Bronchial epithelial cell (primary cell): ENCODE measurements at places on chromosomes 3 and 15. TPM values are rescaled to one million over a fixed set of nuclear protein-coding genes. Genes with fewer than 3 reads are reported as not detected.
A peak's percentile ranks its signal among the peaks of the same experiment; 100 is the strongest.

GRCh38 chr15:90087454-90088154 lies 14.7 kb downstream of the IDH2 start:
- no peak for DNase-seq

GRCh38 chr3:125161607-125162219 lies 50.8 kb downstream of the SLC12A8 start:
- DNase-seq, result peak; percentile 29

- peak; percentile 98 for DNase-seq
Measured at GRCh38 chr15:39629906-39630305, 49.0 kb downstream of the THBS1 start.

DNA sequence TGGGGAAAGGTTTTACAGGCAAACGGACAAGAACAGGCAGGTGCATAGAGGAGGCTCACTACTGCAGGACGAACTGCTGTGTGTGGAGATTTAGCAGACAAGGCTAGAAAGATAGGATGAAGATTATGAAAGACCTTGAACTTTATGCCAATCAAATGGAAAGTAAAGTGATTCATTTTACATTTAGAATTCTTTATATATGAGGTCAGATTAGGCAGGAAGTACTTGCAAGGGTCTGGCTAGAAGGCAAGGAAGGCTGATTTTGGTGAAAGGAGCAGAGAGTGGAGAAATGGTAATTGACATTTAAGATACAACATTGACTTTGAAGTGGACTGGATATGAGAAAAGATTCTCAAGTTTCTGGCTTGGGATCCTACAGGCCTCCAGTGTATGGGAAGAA lies 33.6 kb downstream of the PLSCR4 start:
- DNase-seq, result peak; percentile 60

GRCh38 chr15:29990035-29990434 lies 92.7 kb upstream of the GOLGA8J start:
- no peak for DNase-seq

DNA sequence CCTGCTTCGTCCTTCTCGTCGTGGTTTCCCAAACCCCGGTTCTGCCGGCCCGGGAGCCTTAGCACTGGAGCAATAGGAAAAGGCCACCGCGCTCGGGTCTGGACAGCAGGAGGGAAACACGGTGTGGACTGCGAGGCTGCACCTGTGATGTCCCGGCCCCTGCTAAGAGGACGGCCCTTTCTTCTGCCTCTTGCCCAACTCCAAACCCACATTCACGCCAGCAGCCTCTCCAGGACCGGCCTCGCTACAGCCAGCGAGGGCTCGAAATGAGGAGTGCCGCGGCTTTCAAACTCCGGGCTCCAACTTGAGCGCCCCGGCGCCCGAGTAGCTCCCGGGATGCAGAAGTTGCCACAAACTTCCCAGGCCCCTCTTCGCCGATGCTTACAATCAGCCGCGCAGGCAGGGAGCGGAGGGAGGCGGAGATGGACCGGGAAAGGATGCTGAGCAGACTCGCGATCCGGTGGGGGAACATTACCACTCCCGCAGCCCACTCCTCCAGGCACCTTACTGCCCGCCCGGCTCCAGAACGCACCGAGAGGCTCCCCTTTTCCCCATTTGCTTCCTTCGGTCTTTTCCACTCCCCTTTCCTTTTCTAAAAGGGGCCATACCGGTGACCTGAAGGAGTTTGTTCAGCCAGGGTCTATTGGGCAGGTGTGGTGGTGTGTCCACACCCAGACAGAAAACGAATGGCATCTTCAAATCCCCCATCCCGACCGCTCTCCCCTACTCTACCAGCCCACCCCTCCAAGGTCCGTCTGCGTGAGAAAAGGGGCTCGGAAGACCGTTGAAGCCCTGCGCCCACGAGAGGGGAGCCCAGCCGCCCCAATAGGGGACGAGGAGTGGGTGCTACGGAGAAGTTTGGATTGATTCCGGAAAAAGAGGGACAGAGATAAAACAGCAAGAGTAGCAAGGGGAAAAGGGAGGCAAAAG lies 18.8 kb upstream of the SATB1 start:
- DNase-seq, result no peak

Gene MNS1
- not detected in 2 replicates for total RNA-seq

Gene KIF7
- total RNA-seq, result 1.3 and 2.1 TPM in 2 replicates

Gene TGM5
- total RNA-seq, result under 0.01 and 1.8 TPM in 2 replicates
